ENCODE measurements at places on chromosomes 12 and 14.

DNA sequence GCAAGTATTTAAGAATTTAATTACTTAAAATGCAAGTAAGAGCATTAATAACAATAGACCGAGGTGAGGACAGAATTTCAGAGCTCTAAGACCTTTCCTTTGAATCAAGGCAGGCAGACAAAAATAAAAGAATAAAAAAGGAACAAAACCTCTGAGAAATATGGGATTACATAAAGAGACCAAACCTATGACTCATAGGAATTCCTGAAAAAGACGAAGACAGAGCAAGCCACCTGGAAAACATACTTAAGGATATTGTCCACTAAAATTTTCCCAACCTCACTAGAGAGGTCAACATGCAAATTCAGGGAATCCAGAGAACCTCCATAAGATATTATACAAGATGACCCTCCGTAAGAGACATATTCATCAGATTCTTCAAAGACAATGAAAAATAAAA lies 325.1 kb downstream of the AEBP2 start:
- no peak for DNase-seq

DNA sequence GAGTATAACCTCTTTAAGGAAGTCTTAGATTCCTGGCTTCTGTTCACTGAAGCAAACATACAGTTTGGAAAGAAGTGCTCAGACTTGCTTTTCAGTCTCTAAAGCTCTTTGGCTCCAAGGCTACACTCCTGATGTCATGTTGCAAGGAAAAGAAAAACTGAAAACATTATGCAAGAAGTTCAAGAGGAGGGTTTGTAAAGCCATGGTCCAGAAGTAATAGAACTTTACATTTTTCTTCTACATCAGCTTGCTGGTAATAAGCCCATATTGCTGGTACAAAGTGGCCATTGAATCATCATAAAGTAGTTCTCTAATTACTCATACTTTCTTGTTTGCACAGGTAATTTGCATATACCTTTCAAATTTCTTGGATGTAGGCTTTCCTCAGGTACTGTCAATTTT lies 83.6 kb downstream of the BBS10 start:
- DNase-seq: no peak

- no peak for DNase-seq
Measured at GRCh38 chr14:32020882-32021281, 56.2 kb upstream of the ARHGAP5 start.

DNA sequence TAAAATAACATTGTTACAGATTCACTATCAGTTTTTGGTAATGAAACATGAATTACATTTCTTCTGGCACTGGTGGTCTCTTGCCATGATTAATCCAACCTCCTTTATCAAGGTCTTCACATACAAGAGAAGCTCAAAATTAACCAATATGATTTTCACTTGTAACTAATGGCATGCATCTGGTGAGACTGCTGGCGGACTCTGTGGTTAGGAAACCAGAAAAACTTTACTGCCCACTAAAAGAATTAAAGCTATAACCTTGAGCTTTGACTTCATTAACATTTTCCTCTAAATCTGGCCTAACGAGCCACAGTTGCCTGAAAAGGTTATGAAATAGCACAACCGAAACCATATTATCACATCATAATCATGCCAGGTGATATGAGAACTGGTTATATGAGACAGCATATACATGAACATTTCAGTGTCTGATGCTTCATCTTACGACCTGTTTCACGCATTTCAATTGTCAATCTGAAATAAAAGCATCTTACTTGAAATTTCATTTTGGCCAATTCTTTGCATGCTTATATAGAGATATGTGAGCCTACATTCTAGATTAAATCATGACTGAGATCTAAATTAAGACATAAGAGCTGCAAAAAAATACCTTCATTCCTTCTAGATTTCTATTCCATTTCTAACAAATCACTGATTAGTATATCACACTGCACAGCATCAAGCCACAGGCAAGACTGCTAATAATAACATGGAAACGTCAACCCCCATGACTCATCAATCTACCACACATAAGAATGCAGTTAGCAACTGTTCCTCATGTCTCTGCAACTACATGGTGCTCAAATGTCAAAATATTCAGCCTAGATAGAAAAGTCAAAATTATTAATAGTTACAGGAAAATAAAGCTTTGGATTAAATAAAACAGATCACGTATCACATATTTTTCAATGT lies 89.3 kb downstream of the OSBPL8 start:
- no peak for DNase-seq

GRCh38 chr14:40623643-40624042 lies 983.0 kb upstream of the LRFN5 start:
- DNase-seq: peak; percentile 8

DNA sequence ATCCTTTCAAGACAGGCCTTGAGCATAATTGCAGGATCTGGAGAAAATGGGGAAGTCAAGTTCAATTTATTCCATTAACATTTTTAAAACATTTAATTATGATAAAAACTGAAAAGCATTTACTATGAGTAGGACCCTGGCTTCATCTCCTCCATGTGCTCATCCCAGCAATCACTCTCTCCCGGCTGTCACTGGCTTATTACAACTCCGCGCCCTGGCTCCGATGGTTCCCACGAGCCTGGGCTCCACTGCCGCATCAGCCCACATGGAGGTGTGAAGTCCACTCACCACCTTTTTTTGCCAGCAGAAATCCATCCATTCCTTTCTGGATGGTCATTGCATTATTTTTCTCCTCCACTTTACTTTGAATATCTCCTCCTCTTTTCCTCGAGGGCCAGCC lies 194.4 kb downstream of the EMP1 start:
- DNase-seq: no peak

- no peak for DNase-seq
Measured at GRCh38 chr14:71803539-71804260, 128.5 kb upstream of the RGS6 start.

DNA sequence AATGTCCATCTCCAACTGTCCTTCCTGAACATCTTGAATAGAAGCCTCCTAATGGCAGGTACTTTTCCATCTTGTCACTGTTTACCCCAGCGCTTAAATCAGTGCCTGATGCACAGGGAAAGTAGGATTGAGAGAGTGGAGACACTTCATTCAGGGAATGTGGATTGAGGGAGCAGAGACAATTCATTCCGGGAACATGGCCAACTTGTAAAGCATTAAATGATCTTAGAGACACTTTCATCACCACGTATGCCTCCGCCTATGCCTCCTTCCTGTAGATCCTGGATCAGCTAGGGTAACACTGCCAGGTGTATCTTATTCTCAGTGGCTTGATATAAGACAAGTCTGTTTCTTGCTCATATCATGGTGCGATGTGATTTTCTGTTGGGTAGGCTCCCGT lies 67.6 kb upstream of the CSRP2 start:
- no peak for DNase-seq

DNA sequence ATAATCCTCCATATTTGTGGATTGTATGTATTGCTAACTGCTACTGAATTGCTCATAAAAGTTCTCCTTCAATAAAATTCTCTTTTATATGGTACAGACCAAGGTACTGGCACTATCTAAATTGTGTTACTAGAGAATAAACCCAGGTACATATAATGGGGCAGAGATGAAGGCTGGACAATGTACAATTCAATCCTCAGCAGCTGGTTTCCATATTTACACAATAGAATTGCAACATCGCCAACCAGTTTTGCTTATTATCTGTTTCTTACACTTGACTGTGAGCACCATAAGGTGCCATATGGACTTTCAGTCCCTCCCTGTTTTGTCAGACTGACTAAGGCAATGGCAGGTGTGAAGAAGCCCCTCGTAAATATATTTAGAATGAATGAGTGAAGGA lies 18.1 kb downstream of the KITLG start:
- DNase-seq: peak; percentile 8

- DNase-seq: no peak
Measured at GRCh38 chr14:24351517-24351916, 11.7 kb upstream of the RIPK3 start.

DNA sequence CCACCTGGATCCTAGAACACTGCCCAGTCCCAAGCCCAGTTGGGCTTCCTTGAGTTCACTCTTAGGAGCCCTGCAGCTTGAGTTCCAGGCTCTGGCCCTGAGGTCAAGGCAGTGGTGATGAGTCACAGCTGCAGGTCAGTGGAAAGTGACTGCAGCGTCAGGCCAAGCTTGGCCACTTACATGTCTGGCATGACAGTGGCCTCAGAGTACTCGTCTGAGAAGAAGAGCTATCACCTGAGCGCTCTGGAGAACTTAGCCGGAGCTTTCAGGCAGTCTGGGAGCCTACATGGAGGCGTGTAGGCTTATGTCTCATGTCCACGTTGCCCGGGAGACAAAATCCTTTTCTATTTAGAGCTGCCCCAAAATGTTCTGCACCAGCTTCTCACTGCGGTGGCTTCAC lies 75.6 kb downstream of the ARL6IP4 start:
- DNase-seq: no peak

- DNase-seq: no peak
Measured at GRCh38 chr12:64733857-64734256, 25.3 kb downstream of the GNS start.
